ENCODE measurements at places on chromosomes 5 and 9.

- no peak for DNase-seq
Observed at GRCh38 chr5:67050635-67051034, 146.0 kb downstream of the CD180 start.

GRCh38 chr9:105355781-105356180 lies 92.1 kb upstream of the FSD1L start:
- DNase-seq, result no peak

DNA sequence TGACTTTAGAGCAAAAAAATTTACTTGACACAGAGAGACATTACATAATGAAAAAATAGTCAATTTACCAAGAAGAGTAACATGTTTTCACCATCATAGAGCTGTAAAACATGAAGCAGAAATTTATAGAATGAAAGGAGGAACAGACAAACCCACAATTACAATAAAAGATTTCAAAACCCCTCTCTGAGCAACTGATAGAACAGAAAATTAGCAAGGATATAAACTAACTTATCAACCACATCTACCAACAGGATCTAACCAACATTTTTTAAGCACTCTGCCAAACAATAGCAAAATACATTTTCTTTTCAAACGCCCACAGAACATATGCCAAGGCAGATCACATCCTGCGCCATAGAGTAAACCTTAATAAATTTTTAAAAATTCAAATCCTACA lies 17.9 kb downstream of the SLCO4C1 start:
- DNase-seq, result no peak

DNA sequence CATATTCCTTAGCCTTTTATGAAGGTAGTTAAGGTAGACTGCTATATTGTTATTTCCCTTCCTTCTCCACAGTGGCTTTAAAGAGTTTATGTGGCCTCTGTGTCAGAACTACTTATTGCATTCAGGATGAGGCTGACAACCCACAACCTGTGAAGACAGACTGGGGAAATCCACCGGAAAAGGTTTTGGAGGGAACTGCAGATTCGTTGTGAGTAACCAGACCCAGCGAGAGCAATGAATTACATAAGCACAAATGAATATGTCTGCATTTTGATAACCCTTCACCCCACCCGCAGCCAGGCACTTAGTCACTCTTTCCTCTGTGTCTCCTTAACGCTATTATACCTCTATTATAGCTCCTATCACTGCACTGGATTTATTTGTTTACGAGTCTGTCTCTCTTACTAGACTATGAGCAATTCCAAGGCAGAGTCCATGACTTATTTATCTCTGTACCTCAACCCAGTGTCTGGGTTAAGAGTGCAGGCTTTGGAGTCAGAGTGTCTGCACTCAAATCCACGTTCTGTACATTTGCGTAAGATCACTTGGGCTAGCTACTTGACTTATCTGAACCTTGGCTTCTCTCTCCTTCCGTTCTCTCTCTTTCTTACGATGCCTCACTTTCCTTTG lies 19.2 kb downstream of the KCTD16 start:
- DNase-seq, result no peak
